ENCODE measurements at places on chromosomes 2 and 18. TPM values are rescaled to one million over a fixed set of nuclear protein-coding genes. Genes with fewer than 3 reads are reported as not detected.

The ZBTB7C gene
- 0.04 TPM for total RNA-seq

The MEP1B gene
- 0.11 TPM for total RNA-seq

The CYS1 gene
- 0.09 TPM for total RNA-seq

The PREB gene
- 38.0 TPM for total RNA-seq

The LGALSL gene
- total RNA-seq, result 1.4 TPM

The PDE1A gene
- not detected for total RNA-seq

The SCN3A gene
- total RNA-seq, result not detected

The BCL11A gene
- total RNA-seq, result 0.90 TPM

The GPR45 gene
- total RNA-seq, result not detected

The VWA3B gene
- total RNA-seq, result not detected

The CPO gene
- not detected for total RNA-seq

The OXER1 gene
- total RNA-seq, result 0.13 TPM

The RGPD4 gene
- not detected for total RNA-seq

The CCNT2 gene
- 29.0 TPM for total RNA-seq

The IL1F10 gene
- total RNA-seq, result not detected

The MPP4 gene
- total RNA-seq, result not detected

The MC2R gene
- total RNA-seq, result not detected
